ENCODE measurements at places on chromosomes 6 and 20.
A peak's percentile ranks its signal among the peaks of the same experiment; 100 is the strongest.

GRCh38 chr6:40545954-40546353 is 41.2 kb downstream of the LRFN2 start:
- no peak for DNase-seq

DNA sequence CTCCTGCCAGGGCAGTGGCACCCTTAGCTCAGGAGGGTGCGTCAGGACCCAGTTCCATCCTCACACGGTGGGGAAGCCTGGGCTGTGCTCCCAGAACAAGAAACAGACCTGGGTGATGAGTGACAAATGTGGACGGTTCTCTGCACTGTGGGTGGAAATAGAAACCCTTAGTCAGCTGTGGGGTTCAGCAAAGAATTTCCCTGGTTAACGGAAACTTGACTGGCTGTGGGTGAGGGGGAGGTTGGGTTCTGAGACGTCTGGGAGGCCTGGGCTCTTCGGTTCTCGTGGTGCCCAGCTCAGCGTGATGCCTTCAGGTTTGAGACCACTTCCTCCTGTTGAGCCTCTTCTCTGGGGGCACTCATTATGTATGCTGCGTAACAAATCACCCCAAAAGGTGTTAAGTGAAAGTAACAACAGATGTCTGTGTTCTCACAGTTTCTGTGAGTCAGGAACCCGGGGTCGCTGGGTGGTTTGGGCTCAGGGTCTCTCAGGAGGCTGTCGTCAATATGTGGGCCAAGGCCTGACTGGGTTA is 53.1 kb upstream of the FAM83D start:
- no peak for DNase-seq

DNA sequence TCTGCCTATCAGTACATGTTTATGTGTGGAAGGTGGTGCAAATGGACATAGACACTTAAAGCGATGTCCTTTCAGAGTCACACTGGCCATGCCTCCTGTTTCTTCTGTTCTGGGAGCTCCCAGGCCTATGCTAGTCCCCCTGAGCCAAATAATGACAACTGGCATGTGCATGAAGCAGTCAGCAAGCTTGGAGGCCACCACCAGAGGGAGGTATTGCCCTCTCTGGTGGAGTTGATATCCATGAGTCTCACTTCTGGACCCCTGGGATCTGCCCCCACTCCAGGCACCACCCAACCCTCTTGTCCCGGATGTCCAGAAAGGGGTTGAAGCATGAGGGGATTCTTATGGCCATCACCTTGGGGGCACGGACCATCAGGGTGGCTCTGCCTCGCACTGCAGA is 172.2 kb downstream of the AIG1 start:
- no peak for DNase-seq

DNA sequence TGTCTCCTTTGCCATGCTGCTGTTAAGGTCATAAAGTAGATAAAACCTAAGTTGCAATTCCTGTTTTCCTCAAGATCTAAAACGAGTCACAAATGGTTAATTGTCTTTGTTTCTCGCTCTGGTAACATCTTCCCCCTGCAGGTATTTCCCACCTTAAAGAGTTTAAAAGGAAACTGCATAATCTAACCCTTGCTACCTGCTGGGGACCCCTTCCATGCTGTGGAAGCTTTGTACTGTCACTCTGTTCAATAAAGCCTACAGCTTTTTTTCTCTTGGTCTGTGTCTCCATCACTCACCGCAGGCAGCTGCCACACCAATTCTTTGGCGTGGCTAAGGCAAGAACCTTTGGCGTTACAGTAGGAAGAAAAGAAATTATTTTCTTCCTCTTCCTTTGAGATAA is 117.7 kb upstream of the GJE1 start:
- no peak for DNase-seq

GRCh38 chr6:89021629-89022028 is 58.2 kb upstream of the RNGTT start:
- no peak for DNase-seq

GRCh38 chr6:138428944-138429598 is 25.0 kb downstream of the HEBP2 start:
- DNase-seq, result peak; percentile 40

DNA sequence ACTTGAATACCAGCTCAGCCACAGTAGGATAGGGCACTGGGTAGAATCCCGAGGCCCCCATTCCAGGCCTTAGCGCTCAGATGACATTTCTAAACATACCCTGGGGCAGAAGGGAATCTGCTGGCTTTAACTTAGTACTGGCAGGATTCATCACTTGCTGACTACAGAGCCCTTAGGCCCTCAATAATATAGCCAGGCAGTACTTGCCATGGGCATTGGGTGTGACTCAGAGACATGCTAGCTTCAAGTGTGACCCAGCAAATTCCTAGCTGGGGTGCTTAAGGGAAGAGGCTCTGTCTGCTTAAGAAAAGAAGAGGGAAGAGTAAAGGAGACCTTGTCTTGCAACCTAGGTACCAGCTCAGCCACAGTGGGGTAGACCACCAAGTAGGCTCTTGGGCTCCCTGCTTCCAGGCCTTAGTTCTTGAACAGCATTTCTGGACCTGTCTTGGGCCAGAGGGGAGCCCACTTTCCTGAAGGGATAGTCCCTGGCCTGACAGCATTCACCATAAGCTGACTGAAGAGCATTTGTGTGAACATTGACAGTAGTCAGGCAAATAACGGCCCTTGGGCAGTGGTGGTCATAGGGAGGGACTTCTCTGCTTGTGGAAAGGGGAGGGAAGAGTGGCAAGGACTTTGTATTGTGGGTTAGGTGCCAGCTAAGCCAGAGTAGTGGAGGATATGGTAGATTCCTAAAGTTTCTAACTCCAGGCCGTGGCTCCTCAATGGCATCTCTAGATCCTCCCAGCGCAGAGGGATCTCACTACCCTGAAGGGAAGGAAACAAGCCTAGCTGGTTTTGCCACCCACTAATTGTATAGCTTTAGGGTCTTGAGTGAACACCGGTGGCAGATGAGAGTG is 48.5 kb upstream of the HACE1 start:
- DNase-seq, result no peak

DNA sequence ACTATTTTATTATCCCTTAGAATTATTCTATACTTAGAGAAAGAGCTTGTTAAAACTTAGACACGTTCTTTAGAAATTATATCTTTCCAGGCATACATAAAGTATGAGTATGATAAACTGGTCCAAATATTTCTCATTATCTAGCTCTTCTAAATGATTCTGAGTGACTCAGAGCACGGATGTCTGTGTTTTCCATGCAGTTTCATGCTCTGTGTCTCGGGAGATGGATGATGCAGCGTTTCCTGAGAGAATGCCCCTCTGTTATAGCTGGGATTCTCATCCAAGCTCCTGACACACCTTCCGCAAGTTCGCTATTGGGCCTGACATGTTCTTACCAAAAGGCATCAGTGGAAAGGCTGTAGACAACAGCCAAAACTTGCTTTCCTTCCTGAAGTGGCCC is 19.3 kb downstream of the SIRT5 start:
- no peak for DNase-seq

DNA sequence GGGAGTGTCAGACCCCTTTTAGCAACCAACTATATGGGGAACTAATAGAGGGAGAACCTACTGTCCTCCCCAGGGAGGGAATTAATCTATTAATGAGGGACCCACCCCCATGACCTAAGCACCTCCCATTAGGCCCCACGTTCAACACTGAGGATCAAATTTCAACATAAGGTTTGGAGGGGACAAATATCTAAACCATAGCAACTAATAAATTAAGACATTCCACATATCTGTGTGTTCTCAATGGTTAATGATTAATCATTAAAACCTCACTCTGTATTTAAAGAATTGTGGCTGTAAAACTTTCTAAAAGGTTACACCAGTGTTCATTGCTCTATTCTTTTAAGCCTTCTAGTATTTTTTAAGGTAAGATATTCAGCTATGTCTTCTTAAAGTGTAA is 500.4 kb upstream of the SULF2 start:
- DNase-seq, result no peak

DNA sequence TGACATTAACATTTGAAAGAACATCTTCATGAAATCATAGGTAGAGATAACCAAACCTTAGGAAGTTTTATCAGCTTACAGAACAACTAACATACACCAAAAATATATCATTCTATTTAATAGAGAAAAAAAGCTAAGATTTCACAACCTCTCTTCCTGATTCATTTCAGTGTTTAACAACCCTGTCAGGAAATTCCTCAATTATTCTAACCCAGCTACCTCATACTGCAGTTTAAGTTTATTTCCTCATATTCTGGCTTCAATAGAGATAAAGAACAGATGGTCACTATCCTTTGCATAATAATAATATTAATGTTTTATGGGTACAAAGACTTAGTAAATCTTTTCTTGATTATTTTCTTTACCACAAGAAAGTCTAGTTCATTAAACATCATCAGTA is 112.9 kb upstream of the HSF2 start:
- no peak for DNase-seq

- DNase-seq, result no peak
These were observed 22.3 kb upstream of the IER3 start for GRCh38 chr6:30766461-30767157.

GRCh38 chr6:6984585-6985366 is 123.0 kb upstream of the RREB1 start:
- DNase-seq, result no peak

DNA sequence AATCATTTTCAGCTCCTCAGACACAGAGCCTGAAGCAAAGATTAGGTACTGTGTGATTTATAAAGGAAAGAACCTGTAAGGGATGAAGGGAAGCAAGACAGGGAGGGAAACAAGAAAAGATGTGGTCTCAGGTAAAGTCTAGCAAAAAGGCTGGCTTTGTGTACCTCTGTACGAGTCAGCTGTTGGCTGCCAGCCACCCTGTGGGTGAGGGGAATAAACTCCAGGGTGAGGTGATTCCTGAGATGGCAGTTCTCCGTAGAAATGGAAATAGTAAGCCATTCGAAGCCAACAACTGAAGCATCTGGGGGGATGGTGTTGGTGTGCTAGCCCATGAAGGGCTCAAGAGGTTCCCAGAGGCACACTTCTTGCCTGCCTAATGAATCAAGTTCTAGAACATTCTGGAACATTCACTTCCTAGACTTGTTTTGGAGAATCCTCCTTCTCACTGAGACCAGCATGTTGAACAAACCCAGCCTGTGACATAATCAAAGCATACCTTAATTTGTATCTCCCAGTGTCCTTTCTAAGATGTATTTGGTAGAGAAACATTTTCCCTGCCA is 10.6 kb upstream of the TTPAL start:
- no peak for DNase-seq

DNA sequence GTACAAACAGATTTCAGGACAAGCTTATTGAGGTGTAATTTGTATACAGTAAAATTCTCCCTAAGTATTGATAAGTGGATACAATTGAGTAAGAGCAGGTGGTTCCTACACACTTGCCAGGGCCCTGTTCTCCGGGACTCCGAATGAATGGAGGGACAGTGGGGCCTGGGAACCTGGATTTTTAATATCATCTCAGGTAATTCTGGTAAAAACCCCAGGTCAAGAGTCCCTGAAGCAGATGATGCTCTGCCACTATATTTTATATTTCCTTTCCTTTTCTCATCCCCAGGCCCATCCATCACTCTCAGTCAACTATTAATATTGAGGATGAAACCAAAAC is 104.9 kb downstream of the FYN start:
- no peak for DNase-seq

- no peak for DNase-seq
These were observed 49.3 kb upstream of the CD2AP start for GRCh38 chr6:47428288-47428687.

GRCh38 chr20:11813106-11813890 is 104.4 kb upstream of the BTBD3 start:
- no peak for DNase-seq

GRCh38 chr6:28657381-28657768 is 131.7 kb downstream of the GPX5 start:
- no peak for DNase-seq

DNA sequence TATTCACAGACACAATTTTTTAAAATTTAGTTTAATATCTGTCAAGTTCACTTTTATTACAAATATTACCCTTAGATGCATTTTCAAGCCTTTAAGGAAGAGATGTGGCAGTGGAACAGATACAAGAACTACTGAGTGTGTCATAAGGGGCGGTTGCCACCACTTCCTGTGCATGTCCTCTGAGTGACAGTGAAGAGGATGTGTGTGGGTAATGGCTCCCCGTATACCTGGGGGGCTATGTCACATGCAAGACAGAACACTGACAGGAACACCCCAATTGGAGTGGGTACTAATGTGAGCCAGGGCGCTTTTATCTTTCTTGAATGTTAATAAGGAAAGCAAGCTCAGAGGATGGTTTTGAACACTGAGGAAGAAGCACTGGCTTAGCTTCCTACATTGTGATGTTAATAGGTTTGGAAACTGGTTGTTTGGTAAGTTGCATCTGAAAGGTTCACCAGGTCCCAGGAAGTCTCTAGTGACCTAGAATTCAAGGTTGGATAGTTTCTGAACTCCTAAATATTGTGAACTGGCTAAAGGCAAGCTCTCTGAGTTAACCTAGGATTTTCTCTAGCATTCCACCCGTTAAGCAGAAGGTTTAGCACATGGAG is 83.4 kb upstream of the ASF1A start:
- DNase-seq, result no peak

DNA sequence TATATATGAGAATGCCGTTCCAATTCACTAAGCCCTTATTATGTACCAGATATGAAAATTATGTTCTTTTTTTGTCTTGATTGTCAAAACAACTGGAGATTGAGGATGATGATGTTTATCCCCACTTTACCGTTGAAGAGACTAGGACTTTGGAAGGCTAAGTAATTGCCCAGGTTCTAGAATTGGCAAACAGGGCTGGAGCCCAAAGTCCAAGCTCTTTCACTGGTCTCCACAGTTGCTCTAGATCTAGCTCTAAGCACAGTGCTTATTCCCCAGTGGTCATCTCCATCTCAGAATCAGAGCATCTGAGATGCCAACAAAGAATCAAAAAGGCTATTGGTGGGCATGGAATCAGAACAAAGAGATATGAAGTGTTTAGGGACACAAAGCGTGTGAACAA is 215.3 kb upstream of the FOXA2 start:
- no peak for DNase-seq

DNA sequence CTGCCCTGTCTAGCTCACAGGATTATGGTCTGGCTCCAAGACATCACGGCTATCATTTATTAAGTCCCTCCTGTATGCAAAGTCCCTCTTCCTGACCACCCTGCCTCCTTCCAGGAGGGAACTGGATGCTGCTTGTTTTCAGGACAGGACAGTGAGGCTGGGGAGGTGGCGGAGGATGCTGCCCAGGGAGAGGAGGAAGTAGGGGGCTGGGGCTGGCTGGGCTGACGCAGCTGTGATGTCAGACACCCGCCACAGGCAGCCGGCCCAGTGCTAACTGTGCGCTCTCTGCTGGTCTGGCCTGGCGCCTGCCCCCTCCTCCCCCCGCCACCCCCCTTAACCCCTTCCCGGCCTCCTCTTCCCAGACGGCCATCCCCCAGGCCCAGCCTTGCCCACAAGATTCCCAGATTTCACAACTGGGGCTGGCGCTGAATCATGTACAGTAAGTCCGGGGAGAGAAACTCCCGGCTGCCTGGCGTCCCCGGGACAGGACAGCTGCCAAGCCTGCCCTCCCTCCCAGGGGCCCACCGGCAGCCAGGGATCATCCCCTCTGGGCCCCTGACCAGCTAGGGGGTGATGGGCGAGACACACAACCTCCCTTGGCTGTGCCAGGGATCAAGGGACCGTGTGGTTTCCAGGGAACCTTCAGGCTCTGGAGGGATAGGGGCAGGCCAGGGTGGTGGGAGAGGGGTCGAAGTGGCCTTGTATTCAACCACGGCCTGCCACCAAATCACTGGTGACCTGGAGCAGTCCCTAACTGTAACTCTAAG is 118.1 kb downstream of the CEBPB start:
- no peak for DNase-seq

- no peak for DNase-seq
These were observed 20.7 kb upstream of the UTRN start for GRCh38 chr6:144264270-144265060.

GRCh38 chr6:115356371-115356770 is 704.3 kb downstream of the FRK start:
- no peak for DNase-seq

- no peak for DNase-seq
These were observed 1.7 kb downstream of the AFDN start for GRCh38 chr6:167828325-167828956.

All from urinary bladder (tissue), 4 donors.